Nephron progenitor cell (in vitro differentiated cells): ENCODE measurements at places on chromosomes 1 and 21.

- DNase-seq = no peak
Measured at GRCh38 chr1:157652859-157653493, 47.6 kb downstream of the FCRL3 start.

DNA sequence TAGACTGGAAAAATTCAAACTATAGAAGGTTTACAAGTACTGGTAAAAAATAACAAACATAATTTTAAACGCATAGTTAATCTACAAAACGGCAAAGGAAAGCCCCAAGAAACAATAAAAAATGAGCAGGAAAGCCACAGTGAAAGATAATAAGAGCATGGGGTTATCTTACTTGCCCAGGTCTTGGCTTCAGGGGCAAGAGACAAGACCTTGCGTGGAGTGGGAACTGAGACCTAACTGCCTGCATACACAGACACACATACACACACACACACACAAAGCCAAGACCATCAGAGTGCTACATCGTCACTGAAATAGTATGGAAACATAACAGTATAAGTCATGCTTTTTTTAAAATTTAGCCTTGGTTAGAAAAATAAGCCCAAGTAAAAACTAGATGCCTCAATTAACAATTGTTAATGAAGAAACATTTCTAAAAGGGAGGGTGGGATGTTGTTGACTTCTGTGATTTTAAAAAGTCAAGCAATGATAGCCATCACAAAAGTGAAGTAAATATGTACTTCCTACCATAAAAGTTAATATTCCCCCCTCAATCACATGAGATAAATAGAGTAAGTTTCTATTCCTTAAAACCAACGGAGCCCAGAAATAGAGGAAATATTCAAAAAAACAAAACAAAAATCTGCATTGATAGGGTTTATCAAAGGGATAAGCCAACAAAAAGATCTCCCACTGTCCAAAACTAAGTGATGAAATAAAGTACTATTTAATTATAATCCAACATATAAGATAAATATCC, 29.4 kb upstream of the CRP start:
- DNase-seq = no peak

GRCh38 chr1:214840356-214840755, 237.4 kb downstream of the CENPF start:
- DNase-seq = no peak

DNA sequence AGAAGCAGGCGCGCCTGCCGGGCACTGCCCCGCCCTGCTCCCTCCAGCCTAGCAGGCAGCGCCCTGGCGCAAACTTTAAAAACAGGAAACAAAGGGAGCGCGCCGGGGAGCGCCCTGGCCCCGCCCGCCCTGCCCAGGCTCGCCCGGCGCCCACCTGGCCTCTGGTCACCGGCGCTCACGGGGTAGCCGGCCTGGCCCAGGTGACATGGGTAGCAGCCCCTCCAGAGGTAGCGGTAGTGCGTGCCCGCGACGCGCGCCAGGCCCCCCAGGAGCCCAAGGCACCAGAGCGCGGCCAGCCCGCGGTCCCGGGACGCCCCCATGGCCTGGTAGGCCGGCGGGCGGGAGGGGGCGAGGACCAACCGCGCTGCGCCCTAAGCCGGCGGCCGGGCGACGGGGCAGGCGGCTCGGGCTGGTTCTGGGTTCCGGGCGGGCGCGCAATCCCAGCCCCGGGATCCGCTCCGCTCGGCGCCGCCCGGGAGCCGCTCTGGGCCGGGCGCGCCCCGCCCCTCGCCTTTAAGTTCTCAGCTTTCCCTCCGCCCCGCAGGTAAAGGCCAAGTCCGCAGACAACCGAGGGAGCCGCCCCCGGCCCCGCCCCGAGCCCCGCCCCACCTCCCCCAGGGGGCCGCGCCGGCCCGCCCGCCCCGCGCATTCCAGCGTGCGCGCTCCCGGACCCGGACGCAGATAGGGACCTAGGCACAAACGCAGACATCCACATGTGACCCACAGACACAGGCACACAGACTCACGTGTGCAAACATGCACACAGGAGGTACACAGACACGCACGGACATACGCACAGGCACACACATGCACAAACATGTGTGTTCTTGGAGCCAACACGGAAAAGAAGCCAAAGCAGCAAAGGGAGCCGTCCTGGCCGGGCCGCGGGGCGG, 76.7 kb downstream of the ARHGEF16 start:
- peak; percentile 86 for DNase-seq

DNA sequence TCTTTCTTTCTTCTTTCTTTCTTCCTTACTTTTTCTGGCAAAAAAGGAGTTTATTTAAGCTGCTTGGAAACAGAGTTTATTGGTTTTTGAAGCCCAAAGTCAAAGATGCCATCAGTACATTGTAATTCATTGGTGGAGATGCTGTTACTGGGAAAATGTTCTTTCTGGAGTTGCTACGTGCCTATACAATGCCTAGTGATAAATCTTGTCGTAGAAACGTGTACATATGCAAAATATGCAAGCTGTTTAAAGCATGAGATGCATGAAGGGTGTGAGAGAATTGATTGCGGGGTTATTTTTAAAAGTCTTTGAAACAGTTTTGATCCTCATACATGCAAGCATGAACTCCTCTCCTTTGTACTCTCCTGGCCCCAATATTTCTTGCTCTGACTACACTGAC, 1060.6 kb upstream of the NCAM2 start:
- no peak for DNase-seq

GRCh38 chr1:214532070-214532469, 19.3 kb downstream of the PTPN14 start:
- DNase-seq = no peak

DNA sequence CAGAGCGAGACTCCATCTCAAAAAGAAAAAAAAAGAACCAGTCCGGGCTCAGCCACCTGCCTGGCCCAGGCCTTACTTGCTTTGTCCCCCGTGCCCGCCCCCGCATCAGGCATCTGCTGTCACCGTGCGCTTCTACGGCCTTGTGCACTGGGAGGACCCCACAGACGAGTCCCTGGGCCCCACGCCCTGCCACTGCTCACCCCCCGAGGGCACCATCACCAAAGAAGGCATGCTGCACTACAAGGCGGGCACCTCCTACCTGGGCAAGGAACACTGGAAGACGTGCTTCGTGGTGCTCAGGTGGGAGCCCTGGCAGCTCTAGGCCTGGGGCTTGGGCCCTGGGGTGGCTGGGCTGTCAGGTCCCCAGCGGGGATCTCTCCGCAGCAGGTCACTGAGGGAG, 5.6 kb upstream of the SLC25A34 start:
- DNase-seq = no peak

DNA sequence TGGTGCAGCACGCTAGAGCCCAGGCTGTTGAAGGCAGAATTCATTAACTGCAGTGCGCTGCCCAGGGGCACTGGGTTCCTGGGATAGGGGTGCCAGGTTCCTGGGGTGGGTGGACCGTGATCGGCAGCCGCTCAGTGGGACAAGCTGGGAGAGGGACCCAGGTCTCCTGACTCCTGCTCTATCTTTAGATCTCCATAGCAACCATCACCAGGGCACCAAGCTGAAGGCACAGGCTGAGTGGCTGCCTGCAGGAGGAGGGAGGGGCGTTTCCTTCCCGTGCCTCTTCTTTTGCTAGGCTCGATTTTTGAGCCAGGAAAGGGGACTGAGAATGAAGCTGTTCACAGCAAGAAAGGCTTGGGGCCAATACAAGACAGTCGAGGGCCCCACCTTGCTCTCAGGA, 20.9 kb upstream of the CDCP2 start:
- no peak for DNase-seq
